Stimulated activated CD4-positive, alpha-beta T cell treated with anti-CD3 and anti-CD28 coated beads, TNF-alpha, amount 100 ng/mL, for 48 hours (primary cell): ENCODE measurements at places on chromosomes 4 and X.

DNA sequence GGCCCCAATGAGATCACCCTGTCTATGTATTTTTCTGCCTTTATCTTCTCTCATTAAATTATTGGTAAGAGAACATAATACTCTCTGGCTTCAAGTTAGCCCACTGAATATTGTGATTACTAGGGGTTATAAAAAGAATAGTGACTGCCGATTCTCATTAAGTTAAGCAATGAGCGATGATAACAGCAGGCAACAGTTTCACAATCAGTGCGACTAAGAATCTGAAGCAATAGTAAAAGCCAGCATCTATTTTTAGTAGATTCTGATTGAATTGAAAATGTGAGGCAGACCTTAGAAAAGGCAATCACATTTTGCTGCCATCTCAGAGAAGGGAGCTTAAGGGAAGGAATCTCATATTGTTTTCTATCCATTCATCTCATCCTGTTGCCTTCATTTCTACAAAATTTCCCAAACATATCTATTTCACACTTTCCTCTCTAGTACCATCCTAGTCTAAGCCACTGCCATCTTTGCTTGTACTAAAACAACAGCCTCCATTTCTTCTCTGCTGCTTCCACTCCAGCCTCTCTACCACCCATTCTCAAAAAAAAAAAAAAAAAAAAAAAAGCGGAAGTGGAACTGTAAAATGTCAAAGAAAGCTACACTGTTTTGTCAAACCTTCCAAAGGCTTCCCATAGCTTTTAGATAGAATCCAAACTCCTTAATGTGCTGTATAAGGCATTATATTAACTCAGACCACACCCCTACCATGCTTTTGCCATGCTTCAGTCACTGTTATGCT lies 17.4 kb downstream of the GABRA4 start:
- DNase-seq = no peak

DNA sequence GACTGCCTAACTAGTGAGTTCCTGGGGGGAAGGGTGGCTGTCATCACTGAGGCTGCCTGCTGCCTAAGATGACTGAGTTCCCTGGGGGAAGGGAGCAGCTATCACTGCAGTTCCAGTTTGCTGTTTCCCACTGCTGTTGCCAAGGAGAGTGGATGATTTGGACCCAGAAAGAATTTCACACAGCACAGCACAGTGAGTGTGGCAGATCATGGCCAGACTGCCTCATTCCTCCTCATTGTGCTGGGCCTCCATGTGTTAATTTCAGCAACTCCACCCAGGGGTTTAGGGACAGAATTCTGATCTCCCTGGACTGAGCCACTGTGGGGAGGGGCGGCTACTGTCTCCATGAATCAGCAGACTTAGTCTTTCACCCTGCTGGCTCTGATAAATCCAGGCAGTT lies 125.0 kb downstream of the TEX13C start:
- DNase-seq = no peak

GRCh38 chrX:8639949-8640475 lies 91.9 kb downstream of the ANOS1 start:
- DNase-seq = no peak

DNA sequence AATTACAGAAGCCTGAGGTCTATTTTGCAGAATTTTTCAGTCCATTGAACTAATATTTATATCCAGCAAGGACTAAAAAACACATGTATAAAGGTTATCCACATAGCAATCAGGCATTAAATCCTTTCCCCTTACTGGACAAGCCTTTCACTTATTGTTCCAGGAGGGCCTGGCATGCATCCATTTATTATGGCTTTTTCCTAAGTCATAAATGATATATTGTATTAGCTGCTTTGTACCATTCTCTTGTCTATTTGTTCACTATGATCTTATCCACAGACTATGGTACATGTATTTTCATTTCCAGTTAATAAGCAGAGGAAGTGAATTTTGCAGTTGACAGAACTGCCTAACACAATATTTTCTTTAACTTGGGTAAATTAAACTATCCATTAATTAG lies 105.4 kb upstream of the ANK2 start:
- DNase-seq = no peak

GRCh38 chr4:172096786-172097185 lies 283.6 kb downstream of the GALNTL6 start:
- no peak for DNase-seq

GRCh38 chrX:96824166-96824565 lies 59.5 kb upstream of the RPA4 start:
- DNase-seq = no peak

GRCh38 chrX:48569958-48570357 lies 4.3 kb upstream of the RBM3 start:
- DNase-seq = no peak

DNA sequence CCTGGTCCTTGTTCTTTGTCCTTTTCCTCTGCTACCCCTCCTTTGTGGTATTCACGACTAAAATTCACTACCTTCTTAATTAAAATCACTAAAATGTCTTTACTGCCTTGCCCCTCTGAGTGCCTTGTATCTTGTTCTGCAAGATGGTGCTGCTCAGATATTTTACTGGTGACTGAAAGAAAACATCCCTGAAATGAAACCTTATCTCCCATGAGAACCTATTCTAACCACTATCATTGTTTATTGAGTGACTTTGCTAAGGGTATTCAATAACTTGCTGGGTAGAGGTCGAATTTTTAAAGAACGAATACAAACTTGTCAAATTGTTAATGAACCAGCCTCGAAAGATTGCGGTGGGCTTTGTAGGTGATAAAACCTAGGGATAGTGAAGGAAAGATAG lies 52.8 kb downstream of the SPRY1 start:
- DNase-seq = no peak

GRCh38 chr4:2700031-2700430 lies 56.1 kb downstream of the TNIP2 start:
- no peak for DNase-seq

GRCh38 chr4:40990236-40990898 lies 224.0 kb downstream of the APBB2 start:
- DNase-seq = no peak

- no peak for DNase-seq
These were observed 93.8 kb downstream of the SOWAHB start for GRCh38 chr4:76804096-76804495.

DNA sequence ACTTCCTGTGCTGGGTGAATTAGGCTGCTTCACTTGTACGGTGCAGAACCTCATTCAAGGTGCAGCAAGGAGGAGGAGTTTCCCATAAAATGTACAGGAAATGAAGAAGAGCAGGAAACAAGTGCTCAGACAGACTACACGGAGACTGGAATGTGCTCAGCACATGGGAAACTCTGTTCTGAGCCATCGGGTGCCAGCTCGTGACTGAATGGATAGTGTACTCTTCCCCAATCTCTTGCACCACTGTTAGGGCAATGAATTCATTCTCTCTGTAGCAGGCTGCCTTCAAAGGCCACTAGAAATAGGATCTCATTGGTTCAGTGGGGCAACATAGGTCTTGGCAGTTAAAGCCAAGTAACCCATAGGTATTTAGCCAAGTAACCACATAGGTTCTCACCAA lies 200.0 kb upstream of the LDB2 start:
- DNase-seq = no peak

DNA sequence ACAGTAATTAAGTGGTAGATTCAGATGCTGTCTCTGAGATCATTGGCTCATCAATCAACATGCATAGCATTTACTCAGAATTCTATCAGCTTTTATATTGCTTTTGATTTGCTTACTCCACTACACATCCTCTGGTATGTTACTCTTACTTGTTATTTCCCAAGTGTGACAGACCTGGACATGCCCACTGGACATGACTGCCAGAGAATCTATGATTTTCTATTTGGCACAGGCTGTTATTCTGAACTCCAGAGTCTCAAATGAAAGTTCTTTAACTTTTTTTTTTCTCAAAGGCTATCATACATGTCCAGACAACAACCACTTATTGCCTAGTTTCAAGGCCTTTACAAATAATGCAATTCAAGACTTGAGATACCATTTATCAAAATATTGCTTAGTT lies 116.1 kb upstream of the ARHGAP24 start:
- DNase-seq = no peak

- no peak for DNase-seq
These were observed 17.6 kb downstream of the FGFBP1 start for GRCh38 chr4:15920723-15921591.
